ENCODE measurements at places on chromosomes 12 and 14.

DNA sequence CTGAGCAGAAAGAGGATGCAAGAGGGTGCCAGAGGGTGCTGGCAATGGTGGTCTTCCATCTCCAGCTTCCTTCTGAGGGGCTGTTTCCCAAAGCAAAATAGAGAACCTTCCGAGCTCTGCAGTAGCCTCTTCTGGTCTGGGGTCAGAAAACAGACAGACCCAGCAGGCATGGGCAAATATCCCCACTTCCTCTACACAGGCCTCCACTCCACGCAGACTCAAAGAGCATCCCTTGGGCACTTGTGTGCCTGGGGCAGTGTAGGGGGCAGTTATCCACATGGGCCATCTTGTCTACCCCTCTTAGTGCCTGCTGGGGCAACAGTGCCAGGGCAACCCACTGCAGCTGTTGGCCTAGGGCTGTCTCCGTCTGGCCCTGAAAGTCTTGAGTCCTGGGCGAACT is 231.9 kb downstream of the TTC8 start:
- DNase-seq: no peak

- DNase-seq: peak; percentile 63
Measured at GRCh38 chr12:48988030-48988649, 10.0 kb downstream of the WNT1 start.

DNA sequence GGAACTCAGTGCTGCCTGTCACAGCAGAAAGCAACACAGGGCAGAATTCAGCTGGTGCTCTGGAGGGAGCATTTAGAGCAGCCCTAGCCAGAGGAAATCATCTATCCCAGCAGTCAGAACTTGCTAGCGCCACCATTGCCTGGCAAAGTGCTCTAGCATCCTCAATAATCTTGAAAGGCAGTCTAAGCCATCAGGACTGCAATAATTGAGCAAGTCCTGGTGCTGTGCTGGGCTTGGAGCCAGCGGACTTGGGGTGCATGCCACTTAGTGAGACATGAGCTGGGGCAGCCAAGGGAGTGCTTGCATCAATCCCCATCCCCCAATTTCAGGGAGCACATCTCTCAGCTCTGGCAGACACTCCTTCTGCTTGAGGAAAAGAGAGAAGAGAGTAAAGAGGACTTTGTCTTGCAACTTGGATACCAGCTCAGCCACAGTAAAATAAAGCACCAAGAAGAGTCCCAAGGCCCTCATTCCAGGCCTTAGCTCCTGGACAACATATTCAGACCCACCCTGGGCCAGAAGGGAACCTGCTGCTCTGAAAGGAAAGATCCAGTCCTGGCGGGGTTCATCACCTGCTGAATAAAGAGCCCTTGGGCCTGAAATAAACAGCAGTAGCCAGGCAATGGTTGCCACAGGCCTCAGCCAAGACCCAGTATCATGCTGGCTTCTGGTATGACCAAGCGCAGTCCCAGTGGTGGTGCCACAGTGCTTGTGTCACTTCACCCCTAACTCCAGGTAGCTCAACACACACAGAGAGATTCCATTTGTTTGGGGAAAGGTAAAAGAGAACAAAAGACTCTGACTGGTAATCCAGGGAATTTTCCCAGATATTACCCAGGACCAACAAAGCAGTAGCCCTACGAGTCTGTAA is 44.5 kb upstream of the ZDHHC17 start:
- no peak for DNase-seq

- DNase-seq: no peak
Measured at GRCh38 chr12:42104784-42105183, 39.9 kb downstream of the GXYLT1 start.

- no peak for DNase-seq
Measured at GRCh38 chr12:131720241-131720640, 9.4 kb downstream of the SFSWAP start.

GRCh38 chr12:9405886-9406563 is 197.8 kb upstream of the PZP start:
- DNase-seq: no peak

DNA sequence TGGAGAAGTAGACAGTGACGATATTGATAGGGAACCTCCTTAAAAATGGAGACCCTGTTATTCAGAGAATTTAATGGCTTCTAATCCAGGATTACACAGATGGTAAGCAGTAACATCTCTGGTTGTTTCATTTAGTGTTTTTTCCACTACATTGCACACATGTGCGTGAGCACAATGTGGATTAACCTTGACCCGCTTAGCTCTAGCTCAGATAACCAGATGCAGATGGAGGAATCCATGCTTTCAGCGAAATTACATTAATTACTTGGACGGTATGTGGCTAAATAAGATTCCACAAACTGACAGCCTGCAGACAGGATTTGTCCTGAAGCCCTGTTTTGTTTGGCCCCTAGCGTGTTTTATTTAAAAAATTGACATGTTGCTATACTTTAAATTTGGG is 378.4 kb downstream of the CCDC91 start:
- DNase-seq: no peak

- no peak for DNase-seq
Measured at GRCh38 chr14:104110491-104111209, 25.1 kb downstream of the ASPG start.

DNA sequence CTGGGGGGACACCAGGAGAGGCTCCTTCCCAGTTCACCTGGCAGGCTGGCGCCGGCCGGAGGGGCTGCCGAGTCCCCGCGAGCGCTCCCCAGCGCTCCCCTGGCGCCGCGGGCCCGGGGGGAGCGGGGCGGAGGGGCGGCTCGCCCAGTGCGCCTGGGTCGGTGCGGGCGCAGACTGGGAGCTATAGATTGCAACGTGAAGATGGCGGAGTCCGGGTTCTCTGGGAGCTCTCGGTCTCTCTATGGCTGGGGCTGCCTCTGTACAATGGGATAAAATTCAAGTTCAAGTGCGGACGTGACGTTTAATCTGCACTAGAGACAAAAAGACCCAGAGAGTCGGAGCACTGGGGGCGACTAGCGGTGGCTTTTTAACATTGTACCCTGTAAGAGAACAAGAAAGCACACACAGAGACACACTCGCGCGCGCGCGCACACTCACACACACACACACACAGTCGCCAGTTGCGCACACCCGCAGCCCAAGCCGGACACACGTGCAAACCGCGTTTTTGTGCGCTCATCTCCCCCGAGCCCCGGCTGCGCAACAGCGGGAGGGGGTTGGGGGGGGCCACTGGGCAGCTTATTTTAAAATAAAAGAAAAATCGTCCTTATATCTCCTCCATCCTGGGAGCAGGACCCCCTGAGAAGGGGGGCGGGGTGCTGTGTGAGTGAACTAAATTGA is at the start of gene BCL11B:
TSS of gene BCL11B (minus strand) at position 247 of the 681 bp plus-strand sequence. CDS start 979 bp downstream, outside the sequence.
- DNase-seq: peak; percentile 92

DNA sequence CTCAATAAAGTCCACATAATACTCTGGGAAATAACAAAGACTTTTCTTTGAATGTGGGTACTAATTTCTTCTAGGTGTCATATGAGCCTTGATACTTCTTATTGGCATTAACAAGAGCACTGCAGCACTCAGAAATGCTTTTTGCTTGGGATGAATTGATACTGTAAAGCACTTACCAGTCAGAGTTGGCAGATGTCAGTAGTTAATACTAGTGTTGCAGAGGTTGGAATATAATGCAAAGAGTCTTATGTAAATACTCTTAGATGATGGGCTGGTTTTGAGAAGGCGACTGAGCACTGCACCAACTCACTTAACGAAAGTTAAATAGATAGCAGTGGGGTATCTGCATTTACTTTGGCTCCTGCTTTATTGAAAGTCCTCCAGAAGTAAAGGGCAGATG is 25.6 kb upstream of the MBIP start:
- DNase-seq: no peak

DNA sequence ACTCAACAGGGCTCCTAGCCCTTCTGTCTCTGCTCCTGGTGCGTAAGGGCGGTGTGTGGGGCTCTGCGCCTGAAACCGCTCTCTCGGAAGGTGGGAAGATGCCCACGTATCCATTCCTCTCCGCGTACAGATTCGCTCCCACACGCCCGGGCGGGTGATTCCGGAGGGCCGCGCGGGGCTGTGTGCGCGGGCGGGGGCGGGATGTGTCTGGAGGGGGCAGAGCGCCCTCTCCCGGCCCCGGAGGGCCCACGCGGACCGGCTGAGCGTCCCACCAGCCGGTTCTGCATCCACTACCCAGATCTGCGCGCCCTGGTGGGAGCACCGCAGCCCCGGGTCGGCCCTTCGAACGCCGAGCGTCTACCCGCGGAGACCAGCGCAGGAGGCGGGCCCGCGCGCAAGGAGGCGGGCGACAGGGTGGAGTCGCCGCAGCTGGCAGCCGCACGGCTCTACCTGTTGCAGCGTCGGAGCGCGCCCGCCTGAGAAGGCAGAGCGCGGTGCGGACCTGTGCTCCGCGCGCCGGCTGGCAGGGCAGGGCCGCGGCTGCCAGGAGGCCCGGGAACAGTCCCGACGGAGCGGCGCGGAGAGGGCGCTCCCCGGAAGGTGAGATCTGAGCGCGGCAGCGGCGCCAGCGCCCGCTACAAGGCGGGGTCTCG is 1.4 kb upstream of the KCNK13 start:
- DNase-seq: peak; percentile 19

GRCh38 chr12:125528281-125528680 is 463.0 kb downstream of the AACS start:
- no peak for DNase-seq

DNA sequence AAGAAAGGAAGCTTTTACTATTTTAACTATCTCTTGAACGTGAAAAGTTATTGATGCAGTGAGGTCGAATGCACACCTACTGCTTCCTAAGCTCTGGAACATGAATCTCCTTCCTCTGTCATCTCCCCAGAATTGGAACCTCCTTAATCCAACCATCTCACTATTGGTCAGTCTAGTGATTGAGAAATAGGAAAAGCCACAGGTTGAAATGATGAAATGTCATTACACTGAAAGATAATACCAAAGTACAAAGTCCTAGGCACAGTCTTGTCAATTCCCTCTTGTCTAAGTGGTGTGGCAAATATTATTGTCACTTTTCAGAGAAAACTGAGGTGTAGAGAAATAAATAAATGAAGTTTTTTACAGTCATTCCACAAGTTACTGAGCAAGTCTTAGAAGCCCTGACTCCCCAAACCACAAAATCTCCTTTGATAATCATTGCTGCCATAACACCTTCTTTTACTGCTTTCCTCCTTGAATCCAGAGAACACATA is 19.5 kb upstream of the HIGD1C start:
- DNase-seq: no peak

- DNase-seq: no peak
Measured at GRCh38 chr12:10361622-10362021, 28.2 kb downstream of the KLRK1 start.

DNA sequence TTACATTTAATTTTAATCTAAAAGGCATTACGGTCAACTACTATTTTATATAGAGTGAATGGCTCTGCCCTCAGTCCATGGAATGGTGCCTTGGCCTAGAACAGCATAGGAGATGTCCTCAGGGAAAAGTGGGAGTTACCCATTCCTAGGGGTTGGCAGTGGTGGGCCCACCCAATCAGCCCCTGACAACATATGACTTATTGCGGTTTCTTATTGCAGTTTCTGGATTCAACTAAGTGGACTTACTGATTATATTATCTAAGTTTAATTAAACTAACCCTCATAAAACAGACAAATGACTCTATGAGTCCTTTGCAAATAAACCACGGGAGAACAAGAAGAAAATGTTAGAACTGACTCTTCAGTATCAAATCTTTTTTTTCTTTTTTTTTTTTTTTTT is 2.3 kb upstream of the PPP2R5E start:
- no peak for DNase-seq

DNA sequence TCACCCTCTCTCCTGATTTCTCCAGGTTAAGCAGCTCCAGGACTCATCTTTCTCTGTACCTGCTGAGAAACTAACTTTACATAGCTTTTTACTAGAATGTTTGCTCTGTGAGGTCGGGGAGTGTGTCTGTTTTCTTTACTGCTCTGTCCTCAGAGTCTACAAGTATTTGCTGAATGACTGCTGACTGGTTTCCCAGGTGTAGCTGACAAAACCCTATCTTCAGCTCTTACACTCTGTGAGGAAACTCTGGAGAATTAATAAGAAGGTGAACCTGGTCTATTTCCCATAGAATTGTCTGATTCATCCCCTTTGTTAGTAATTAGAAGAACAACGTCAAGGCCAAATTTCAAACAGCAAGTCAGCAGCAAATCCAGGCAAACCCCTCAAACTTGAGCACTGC is 226.8 kb downstream of the ZFP36L1 start:
- DNase-seq: no peak

GRCh38 chr12:131758016-131758739 is 47.3 kb downstream of the SFSWAP start:
- DNase-seq: no peak

DNA sequence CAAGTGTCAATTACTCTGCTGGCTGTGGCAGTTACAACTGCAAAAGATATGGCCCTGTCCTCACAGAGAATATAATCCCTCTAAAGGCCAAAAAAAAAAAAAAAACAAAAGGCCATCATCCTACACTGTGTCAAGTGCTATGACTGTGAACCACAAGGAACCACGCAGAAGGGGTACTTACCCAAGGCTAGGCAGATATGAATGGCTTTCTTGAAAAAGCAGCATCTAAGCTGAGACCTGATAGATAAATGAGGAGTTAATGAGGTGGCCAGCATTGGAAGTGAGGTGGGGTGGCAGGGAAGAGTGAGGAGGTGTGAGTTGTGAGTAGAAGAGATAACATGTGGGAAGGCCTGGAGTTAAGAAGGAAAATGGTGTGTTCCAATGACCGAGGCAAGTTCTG is 16.4 kb upstream of the IL22 start:
- DNase-seq: no peak

- DNase-seq: no peak
Measured at GRCh38 chr12:56894698-56895368, 39.4 kb downstream of the SDR9C7 start.

DNA sequence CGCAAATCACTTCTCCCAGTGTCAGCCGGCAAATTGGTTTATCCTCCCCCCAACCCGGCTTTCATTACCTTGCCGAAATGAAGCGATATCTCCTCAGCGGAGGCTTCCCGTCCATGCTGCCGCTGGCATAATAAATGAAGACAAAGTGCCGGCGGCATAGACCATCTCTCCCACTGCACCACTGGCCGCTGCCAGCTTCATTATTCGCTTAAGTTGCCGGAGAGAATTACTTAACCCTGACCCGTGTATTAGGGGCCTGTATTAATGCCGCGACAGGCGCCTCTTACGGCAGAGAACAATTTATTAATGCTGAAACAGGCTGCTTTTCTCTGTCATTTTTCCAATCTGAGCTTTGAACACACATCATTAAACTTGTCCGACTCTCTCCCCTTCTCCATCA is 17.5 kb upstream of the GPATCH2L start:
- DNase-seq: no peak

DNA sequence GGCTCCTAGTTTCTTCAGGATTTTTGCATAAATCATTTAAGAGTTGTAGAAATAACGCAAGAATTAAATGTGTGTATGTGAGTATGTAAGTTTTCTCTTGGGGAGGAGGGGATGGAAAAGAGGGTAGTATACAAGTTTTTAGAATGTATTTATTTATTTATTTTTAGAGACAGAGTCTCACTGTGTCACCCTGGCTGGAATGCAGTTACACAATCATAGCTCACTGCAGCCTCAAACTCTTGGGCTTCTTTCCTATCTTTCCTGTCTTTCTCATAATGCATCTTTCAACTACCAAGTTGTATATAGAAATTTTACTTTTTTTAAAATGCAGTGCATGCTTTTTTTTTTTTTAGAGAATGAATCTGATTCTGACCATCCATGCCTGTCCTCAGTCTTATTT is 269.0 kb upstream of the GARIN2 start:
- no peak for DNase-seq

- DNase-seq: no peak
Measured at GRCh38 chr14:89207925-89208328, 209.1 kb downstream of the FOXN3 start.
